ENCODE measurements at places on chromosomes 3 and 15.

- DNase-seq, result no peak
These were observed 645.5 kb downstream of the RBMS3 start for GRCh38 chr3:29926378-29926777.

- DNase-seq, result no peak
These were observed 21.7 kb downstream of the KIF7 start for GRCh38 chr15:89633585-89633984.

DNA sequence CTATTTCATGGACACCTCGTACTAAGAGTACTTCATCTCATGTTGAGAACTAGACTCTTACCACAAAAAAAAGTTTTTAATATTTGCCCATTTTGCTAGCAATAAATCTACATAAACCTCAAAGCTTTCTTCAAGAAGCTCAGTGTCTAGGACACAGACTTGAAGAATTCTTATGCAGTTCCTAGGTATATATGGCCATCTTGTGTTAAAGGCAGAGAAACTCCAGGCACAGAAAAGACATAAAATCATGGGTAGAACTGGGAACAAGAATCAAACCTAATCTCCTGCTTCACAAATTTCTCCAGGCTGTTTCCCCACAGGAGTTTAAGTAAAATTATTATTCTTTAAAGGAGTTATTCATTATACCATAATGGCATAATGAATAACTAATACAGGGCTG lies 4.4 kb downstream of the MBD4 start:
- DNase-seq, result no peak

DNA sequence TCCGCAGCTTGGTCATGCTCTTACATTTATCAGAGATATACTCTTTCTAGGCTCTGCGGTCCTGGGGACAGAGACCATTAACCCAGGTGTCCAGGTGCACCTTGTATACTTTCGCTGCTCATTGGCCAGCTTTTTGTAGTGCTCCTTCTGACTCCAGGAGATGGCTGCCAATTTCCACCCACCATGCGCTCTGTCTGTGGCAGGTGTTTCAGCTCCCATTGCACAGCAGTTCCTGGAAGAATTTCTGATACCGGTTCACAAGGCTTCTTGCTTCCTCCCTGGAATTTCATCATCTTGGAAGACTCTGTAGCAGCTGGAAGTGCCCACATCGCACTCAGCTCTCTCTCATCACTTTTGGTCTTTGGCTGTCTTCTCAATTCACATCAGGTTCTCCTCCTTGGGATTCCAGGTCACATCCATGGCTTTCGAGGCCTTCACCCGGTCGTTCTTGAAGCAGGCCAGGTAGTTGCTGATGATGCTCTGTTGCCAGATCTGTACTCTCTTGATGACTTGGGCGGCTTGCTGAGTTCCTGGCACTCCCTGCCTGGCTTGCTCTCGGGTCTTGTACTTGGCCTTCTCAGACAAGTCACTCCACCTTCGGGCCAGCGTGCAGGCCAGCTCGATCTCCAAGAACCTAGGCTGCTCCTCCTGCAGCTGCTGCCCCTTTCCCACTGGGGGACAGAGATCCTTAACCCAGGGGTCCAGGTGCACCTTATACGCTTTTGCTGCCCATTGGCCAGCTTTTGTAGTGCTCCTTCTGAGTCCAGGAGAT lies 41.1 kb upstream of the ARL8B start:
- DNase-seq, result no peak

- DNase-seq, result no peak
These were observed 85.3 kb upstream of the UBE2E2 start for GRCh38 chr3:23117856-23118255.

- no peak for DNase-seq
These were observed 1322.7 kb upstream of the ALCAM start for GRCh38 chr3:104044002-104044401.

GRCh38 chr15:88187195-88187594 lies 69.3 kb downstream of the NTRK3 start:
- no peak for DNase-seq

- no peak for DNase-seq
These were observed 43.1 kb upstream of the SACM1L start for GRCh38 chr3:45646051-45646585.

GRCh38 chr3:182978387-182978786 lies 2.0 kb downstream of the DCUN1D1 start:
- DNase-seq, result no peak

DNA sequence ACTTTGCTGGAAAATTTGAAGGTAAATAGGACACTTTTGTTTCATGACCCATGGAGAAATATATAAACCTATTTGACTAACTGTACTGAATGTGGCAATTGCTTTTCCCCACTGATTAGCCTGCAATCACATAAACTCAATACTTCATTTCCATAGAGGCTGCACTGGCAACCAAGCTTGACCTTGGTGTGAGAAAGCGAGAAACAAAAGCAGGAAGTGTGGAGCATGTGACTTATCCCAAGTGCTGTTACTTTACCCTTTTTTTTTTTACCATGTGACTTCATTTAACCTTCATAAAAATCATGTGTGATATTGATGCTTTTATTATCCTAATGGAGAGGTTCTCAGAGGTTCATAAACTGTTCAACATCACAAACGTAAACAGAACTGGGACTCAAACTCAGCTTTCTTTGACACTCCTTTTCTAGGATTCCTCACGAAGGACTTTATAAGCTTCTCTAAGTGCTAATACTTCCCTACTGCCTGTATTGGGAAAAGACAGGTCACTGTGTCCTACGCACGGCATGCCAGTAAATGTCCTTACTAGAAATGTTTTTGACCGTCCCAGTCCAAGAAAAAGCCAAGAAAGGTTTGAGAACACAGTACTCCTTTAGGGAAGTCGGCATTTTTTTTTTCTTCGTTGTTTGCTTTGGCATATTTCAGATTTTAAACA lies 34.9 kb upstream of the ZNF385D start:
- no peak for DNase-seq

- DNase-seq, result no peak
These were observed 219.9 kb downstream of the NLGN1 start for GRCh38 chr3:173617490-173617889.

GRCh38 chr3:64390893-64391292 lies 165.6 kb upstream of the PRICKLE2 start:
- no peak for DNase-seq

DNA sequence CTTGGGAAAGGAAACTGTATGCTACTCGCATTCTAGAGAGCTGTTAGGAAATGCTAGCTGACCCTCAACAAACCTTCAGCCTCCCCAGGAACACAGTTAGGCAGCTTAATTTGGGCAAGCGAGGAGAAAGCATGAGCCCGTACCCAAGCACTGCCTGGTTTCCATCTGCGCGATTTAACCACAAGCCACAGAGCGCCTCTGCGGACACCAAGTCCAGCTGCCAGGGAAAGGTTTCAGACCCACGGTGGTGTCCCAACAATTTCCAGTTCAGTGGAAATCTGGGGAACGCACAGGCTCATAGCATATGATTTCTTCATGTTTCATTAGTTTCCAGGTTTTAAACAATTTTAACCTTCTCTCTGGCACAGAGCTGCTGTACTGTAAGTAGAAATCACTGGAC lies 617.6 kb downstream of the FHIT start:
- no peak for DNase-seq

Measured in T-helper 22 cell (primary cell).